ENCODE measurements at places on chromosomes 7 and 10.

DNA sequence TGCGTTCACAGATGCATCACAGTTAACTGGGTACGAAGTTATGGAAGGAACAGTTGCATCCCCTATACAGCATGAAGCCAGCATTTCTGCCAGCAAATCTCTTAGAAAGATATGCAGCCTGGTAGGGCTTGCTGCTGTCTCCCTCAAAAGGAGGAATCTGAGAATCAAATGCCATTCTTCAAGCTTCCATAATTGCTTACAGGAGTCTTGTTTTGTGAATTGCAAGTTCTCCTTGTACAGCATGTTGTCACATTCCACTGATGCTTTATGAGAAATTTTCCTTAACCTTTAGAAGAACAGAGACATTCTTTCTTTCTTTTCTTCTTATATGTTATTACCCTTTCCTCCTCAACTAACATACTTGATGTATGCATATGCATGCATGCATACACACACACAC lies 134.6 kb downstream of the CHRM2 start:
- no peak for DNase-seq

- DNase-seq: no peak
Measured at GRCh38 chr10:14454206-14454605, 123.5 kb upstream of the FRMD4A start.

GRCh38 chr10:99784727-99785441 lies 2.4 kb downstream of the ABCC2 start:
- DNase-seq: no peak

DNA sequence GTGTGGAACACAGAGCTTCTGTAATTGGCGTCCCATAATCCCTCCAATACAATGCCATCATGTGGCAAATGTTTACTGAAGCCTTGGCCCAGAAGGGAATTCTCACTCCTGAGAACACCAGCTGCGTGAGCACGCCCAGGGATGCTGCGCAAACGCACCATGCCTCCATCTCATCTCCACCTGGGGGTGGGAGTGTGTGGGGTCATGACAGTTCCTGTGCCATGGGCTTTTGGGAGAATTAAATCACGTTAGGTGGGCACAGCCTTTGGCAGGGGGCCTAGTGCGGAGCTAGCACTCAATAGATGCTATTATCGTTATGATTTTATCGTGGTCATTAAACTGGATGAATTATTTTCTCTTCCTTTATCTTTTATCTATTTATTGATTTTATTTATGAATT lies 15.8 kb downstream of the WDFY4 start:
- DNase-seq: no peak

- DNase-seq: no peak
Measured at GRCh38 chr7:144000020-144000419, at the start of gene OR6B1. Gene OR6B1, plus strand, starts transcription at chr7:144000320. Its CDS starts 3,677 bp downstream, at chr7:144003997.

- no peak for DNase-seq
Measured at GRCh38 chr7:157497744-157498651, 161.2 kb downstream of the DNAJB6 start.

GRCh38 chr10:47278152-47278473 lies 21.9 kb upstream of the GDF10 start:
- DNase-seq: no peak

DNA sequence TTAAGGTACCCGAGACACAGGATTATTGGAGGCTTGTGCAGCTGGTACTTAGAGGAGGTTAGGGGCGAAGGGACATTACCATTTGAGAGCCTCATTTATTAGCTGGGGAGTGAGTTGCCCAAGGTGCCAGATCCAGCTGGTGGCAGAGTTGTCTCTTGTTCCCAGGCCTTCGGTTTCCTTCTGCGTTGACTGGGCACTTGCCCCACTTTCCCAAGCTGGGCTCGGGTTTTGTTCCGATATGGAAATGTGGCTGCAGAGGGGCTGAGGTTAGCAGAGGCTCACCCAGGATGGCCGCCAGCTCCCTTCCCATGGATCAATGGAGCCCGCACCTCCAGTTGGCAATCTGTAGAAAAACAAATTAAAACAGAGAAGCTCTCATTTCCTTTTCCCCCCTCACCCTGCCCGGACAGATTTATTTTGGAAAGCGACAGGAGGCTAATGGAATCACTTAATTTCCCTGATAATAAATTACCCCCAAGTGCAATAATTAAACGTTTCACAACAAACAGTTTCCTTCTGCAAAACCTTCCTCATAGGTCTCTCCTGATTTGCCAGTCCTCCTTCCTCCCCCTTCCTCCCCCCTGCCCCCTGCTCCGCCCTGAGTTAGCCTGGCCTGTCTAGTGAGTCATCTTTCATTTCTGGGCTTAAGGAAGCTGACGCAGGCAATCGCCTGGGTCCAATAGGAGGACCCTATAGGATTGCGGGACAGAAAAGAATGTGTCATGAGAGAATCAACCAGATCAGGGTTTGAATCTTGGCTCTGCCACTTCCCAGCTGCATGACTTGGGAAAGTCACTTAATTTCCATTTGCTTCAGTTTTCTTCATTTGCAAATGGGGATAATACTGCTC lies 51.7 kb downstream of the ADRA2A start:
- DNase-seq: no peak

DNA sequence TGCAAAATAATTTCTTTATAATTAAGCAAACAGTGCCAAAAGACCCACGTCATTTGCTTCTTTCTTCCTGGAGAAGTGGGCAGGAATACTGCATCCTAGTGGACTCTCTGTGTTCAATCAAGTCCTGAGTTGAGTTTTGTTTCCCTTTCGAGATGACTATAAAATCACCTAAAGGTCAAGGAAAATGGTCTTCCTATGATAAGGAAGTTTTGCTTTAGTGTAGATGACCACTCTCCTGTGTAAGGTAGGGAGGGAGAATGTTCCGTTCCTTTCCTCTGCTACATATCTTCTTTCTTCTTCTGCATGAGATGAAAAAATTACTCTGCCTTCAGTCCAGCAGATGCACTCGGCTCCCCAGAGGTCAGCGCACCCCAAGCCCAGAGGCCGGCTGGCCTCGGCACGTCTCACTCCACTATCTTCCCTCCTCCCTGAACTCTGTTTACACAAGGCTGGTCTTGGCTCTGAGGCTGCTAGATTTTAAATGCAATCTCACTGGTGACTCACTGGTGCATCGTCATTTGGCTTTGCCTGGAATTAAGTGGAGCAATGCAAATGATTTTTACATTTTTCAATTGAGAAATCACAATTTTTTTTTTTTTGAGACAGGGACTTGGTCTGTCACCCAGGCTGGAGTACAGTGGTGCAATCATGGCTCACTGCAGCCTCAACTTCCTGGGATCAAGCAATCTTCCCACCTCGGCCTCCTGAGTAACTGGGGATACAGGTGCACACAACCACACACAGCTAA lies 18.6 kb upstream of the VDAC2 start:
- DNase-seq: no peak

DNA sequence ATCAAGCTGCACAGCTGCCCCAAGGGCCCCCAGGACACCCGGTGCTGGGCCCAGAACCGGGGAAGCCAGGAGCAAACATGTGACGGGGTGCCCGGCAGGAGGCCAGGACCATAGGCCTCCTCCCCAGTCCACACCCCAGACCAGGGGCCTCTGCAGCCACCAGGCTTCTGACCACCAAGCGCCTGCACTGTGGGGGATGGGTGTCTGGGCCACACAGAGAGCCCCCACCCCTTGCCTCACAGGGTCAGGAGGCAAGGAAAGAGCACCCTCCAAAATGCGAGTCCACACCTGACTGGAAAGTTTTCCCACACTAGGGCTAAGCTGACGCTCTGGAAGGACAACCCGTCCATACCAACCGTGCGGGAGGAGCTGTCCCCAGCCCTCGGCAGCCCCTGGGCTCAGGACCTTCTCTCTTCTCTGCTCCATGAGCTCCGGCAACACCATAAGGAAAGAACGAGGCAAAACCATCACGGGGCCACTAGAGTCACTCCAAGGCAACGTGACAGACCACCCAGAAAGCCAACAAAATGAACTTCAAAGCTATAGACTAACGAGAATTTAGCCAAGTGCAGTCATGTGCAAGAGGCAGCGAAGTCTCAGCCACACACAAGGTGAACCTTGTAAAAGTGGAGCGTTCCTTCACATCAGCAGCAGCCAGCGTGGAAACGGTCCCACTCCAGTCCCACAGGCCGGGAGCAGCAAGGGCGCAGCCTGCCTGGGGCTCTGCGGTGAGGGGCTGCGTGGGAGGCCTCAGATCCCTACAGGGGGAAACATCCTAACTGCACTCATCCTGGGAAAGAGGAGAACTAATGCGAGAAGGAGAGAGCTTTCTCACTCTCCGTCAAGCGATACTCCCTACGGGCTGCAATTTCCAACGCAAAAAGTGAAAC lies 5.1 kb downstream of the STK32C start:
- no peak for DNase-seq

DNA sequence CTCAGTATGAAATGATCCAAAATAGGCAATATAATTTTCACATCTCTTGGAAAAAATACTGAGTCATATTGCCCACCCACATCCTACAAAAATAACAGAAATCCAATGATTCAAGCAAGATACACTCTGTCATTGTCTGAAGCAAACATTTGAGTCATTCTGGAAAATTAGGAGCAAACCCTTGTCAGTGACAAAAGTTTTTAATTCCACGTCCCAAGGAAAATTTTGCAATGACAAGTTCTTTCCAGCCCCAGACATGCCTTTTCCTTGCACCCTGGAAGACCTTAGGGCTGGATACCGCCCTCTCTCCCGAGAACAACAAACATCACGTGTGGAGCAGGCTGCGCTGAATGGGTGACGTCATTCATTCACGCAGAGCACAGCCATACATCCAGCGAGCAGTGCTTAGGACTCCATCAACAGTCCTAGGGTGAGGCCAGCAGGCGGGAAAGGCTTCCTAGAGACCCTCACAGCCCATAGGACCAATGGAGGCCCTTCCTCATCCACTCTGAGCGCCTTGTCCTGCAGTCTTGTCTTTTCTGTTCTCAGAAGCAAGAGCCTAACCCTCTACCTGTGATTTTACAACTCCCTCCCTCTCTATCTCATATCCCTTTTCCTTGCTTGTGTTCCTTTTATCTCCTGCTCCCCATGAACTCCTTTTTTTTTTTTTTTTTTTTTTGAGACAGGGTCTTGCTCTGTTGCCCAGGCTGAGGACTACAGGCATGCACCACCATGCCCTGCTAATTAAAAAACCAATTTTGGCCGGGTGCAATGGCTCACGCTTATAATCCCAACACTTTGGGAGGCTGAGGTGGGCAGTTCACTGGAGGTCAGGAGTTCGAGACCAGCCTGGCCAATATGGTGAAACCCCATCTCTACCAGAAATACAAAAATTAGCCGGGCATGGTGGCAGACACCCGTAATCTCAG lies 23.5 kb upstream of the KDM7A start:
- peak; percentile 4 for DNase-seq

- DNase-seq: no peak
Measured at GRCh38 chr10:69492091-69492745, 41.0 kb downstream of the TSPAN15 start.

- DNase-seq: no peak
Measured at GRCh38 chr10:78899996-78900714, 168.6 kb upstream of the ZMIZ1 start.

DNA sequence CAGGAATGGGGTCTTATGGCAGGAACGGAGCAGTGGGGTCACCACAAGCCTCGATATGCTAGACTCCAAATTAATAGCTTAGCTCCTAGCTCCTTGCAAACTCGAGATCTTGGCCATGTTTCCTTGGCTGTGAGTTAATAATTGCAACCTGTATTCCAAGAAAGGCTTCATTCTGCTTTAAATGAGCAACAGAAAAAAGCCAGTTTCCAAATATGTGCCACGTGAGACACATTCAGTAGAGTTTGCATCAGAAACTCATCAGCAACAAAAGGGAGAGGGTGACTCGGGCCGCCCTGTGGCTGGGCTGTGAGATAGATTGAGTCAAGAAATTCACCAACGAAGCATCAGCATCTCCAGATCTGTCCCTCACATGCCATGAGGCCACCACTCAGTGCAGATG lies 112.0 kb downstream of the NPTX2 start:
- DNase-seq: no peak

DNA sequence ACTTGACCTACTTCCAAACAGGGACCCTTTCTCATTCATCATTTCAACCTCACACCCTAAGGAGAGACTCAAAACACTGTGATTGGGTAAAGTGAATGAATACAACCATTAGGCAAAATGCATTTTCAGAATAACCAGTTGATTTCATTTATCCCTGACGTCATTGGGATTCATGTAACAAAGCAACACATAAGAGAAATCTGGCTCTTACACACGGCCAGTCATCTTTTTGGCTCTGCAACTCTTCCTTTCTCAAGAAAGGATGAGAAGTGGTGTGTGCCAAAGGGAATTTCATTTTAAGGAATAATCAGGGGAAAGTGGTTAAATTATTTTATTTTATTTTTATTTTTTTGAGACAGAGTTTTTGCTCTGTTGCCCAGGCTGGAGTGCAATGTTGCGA lies 83.1 kb downstream of the CPVL start:
- no peak for DNase-seq

- no peak for DNase-seq
Measured at GRCh38 chr7:107029061-107029763, 15.3 kb upstream of the PRKAR2B start.

- no peak for DNase-seq
Measured at GRCh38 chr10:124558339-124559321, 97.0 kb downstream of the LHPP start.

GRCh38 chr7:875476-876076 lies 778 bp upstream of the GET4 start:
- DNase-seq: no peak

DNA sequence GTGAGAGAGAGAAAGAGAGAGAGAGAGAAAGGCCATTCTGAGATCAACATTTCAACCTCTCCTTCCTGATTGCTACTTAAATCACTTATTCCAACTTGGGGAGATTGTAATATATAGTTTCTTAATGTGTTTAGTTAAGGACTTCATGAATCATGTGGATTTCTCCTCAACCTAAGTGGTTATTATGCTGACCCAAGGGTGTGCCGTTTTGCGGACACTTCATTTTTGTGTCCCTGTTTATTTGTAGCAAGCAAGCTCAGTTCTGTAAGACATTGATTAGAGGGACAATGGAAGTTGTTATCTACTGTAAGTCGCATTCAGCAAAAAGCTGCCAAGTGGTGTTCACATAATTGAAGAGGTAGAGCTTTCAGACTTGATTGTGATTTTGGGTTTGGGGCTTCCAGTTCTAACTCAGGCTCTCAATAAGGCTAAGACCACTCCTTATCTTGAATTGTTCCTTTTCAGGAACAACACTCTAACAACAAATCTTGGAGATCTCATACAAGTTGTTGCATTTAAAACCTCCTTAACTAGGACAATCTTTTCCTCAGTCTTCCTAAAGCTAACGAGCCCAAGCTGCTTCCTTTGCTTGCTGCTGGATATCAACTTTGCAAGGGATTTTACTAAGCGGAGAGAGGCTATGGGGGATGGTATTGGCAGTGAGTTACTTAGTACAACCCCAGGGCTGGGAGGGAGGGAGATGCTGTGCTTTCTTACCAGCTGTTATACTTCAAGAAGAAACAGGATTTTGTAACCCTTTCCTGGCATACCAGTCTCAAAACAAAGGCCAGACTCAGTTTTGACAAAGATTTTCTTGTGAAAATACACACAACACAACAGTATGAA lies 19.8 kb upstream of the COL1A2 start:
- DNase-seq: peak; percentile 88

- DNase-seq: no peak
Measured at GRCh38 chr7:82317257-82317721, 126.3 kb downstream of the CACNA2D1 start.

DNA sequence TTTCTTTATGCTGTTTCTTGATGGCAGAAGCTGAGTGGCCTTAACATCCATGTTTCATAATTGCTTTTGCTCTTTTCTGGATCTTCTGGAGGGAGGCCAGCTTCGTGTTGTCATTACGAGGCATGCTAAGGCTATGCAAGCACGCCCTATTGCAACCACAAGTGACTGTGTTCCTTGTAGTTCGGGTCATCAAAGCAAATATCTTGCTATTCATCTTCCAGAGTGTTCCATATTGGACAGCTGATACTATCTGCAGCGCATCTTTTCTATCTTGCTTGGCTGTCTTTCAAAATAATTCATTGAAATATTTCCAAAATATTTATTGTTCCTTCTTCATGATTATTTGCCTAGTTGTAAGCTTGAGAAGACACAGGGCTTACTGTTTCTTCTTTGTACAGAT lies 5.0 kb downstream of the EPHB6 start:
- peak; percentile 40 for DNase-seq

All from foreskin melanocyte (primary cell).